ENCODE measurements at places on chromosomes 4 and X.
A peak's percentile ranks its signal among the peaks of the same experiment; 100 is the strongest.

- no peak for DNase-seq
Measured at GRCh38 chr4:105361053-105361452, 112.8 kb downstream of the PPA2 start.

DNA sequence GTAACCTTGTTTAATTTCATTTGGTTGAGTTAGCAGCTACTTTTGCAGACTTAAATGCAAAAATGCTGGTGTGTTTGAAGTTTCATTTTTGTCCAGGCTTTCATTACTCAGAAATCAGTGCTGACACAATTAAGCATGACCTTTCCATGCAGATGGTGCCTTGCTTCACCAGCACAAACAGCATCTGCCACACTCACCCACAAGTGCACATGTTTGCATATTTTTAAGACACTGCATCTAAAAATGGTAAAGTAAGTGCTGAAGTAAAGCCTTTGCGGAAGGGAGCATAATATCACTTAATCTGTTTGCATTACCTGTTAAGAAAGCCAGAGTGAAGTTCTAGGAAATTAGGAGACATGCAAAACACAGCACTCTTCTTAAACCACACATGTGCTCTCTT, 7.3 kb upstream of the DAPP1 start:
- DNase-seq = no peak

- DNase-seq = no peak
Measured at GRCh38 chrX:2336181-2336580, 164.6 kb downstream of the DHRSX start.

DNA sequence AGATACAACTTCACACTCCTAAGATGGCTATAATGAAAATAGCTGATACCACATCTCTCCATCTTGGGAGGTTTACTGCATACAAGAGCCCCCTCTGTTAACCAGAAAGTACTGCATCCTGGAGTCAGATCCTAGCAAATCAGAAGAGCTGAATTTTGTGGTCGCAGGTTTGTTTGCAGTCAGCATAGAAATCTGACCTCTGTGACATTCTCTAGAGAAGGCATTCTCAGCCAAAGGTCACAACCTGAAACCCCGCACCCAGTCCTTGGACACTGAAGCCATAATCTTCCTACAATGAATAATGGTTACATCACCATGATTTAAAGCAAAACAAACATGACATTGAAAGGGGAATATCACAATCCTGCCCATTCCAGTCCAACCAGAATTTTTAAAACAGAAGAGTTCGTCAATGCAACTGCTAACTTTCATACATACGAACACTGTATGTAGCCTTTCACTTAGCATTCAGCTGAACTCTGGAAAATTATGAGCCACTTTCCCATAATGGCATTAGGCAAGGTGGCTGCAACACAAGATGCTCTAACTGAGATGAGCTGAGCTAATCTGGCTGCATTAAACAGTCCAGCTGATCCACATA, 17.6 kb downstream of the HS6ST2 start:
- no peak for DNase-seq

GRCh38 chr4:144302704-144303536, 162.4 kb upstream of the GYPA start:
- no peak for DNase-seq

DNA sequence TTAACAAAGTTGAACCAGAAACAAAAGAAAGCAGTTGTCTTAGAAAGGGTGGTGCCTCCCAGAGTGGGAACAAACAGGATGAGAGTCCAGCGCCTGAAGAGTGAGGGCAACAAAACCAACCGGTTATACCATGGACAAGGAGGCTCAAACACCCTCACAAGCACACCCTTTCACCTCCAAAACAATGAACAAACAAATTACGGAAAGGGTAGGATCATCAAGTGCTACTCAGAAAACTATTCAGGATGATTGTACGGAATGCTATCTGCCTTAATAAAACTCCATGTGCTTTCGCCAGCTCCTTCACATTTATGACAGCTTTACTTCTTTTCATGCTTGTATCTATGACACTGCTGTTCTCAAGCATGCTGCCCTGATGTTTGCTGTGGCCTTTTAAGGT, 26.8 kb downstream of the SLC39A8 start:
- DNase-seq = no peak

DNA sequence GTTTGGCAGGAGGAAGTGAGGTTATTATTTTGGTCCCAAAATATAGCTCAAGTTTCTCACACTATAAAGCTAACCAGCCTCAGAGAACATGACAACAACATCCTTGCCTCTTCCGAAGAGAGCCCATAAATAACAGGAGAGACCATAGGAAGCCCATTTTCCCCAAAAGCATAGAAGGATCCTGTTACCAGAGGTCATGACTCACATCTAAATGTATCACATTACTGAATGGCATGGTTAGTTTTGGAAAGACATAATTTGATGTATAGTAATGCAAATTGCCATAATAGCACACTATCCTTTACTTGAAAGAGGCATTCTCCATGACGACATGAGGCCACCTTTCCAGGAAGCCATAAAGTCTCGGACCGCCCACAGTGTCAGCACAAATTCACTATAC, 238.8 kb upstream of the GRIA3 start:
- DNase-seq = no peak

- DNase-seq = no peak
Measured at GRCh38 chr4:183591301-183591700, 67.7 kb downstream of the RWDD4 start.

DNA sequence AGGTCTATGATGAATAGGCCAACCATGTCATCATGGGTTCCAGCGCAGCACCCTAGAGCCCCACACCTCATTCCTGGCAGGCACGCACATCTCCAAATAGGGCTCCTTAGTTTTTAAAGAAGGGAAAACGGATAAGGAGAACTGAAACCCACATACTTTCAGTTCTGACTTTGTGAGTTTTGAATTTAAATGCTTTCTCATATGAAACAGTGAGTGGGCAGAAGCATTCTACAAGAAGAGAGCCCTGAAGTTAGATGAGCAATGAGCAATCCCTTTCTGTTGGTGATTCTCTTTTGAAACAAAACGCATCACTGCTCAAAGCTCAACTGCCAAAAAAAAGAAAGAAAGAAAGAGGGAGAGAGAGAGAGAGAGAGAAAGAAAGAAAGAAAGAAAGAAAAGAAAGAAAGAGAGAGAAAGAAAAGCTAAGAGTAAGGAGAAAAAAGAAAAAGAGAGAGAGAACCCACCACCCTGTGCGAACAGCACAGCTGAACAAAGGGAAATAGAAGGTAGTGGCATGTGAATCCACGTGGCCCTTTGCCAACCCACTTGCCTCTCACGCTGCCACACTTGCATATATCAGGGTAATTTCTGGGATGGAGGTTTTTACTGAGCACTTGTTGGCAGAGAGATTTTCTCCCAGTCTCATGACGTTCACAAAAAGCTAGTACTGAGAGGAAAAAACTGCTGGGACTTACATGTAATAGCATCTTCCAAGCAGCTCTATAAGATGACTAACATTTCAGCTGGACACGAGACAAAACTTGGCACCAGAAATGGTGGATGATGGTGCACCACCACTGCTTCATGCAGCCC, 31.0 kb downstream of the TMSB4X start:
- peak; percentile 39 for DNase-seq

Measured in stimulated activated CD8-positive, alpha-beta memory T cell treated with anti-CD3 and anti-CD28 coated beads, Interleukin-4, amount 100 ng/mL, for 48 hours (primary cell).